Type B pancreatic cell (in vitro differentiated cells): ENCODE measurements at places on chromosomes 3 and 15. TPM values are rescaled to one million over a fixed set of nuclear protein-coding genes. Genes with fewer than 3 reads are reported as not detected.

- no peak overlapping the region for H3K4me3 ChIP-seq
- H3K4me1 ChIP-seq, result peaks cover 22% of the 10 kb centered on the region
- no peak overlapping the region for H3K27ac ChIP-seq
- no peaks in the 10 kb centered on the region for H3K27me3 ChIP-seq
- peaks cover 2% of the 10 kb centered on the region for H3K36me3 ChIP-seq
Measured at GRCh38 chr3:158728851-158729250, 3.4 kb downstream of the RARRES1 start.

DNA sequence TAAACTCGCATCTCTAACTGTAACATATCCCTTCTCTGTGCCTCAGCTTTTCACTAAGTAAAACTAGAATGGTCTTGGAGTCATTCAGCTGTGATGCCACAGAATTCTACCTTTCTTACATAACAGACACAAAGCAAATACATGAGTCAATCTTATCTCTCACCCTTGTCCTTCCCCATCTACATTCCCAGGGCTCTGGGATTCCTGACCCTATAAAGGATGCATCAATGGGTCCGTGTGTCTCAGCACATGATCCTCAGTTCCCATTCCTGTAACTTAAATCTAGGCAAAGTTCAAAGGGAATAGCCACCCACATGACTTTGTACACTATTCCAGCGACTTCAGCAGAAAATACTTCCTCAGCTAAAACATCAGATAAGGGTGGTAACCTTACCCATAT, 11.8 kb upstream of the ARL8B start:
- H3K4me3 ChIP-seq, result no peak overlapping the region
- H3K36me3 ChIP-seq, result no peaks in the 10 kb centered on the region
- no peaks in the 10 kb centered on the region for H3K4me1 ChIP-seq
- no peaks in the 10 kb centered on the region for H3K27me3 ChIP-seq

GRCh38 chr15:41978534-41978933, 6.2 kb upstream of the EHD4 start:
- H3K27ac ChIP-seq, result no peak overlapping the region
- DNase-seq, result peak; percentile 49
- H3K4me3 ChIP-seq, result no peak overlapping the region
- H3K36me3 ChIP-seq, result no peaks in the 10 kb centered on the region
- peaks cover 11% of the 10 kb centered on the region for H3K4me1 ChIP-seq

TNFAIP8L3 gene
- total RNA-seq, result 8.2 and 16.9 TPM in 2 replicates

GRCh38 chr3:22893101-22893500, 310.0 kb upstream of the UBE2E2 start:
- peaks cover 17% of the 10 kb centered on the region for H3K27me3 ChIP-seq
- DNase-seq, result no peak
- no peaks in the 10 kb centered on the region for H3K36me3 ChIP-seq
- no peak overlapping the region for H3K27ac ChIP-seq
- peaks cover 15% of the 10 kb centered on the region for H3K4me1 ChIP-seq

- no peak for DNase-seq
- peaks cover 38% of the 10 kb centered on the region for H3K4me1 ChIP-seq
- no peaks in the 10 kb centered on the region for H3K36me3 ChIP-seq
- H3K27me3 ChIP-seq, result peaks cover 9% of the 10 kb centered on the region
- H3K4me3 ChIP-seq, result no peak overlapping the region
Measured at GRCh38 chr15:74315626-74316025, 51.8 kb downstream of the CYP11A1 start.

DNA sequence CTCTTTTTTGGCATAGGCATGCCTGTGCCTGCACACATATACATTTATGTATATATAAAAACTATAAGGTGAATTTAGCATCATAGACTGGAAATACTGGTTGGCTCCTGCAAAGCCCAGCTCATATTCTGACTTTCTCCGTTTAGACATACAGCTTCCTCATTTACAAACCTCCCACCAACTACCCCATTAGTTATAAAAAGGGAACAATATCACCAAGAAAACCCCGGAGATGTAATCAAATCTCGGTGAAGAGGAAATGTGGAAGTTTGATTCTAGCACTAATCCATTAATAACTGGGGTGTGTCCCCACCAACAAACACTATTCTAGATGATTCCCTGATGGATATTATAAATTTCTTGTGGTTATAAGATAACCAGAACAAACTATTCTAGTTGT, 517.7 kb upstream of the TBL1XR1 start:
- H3K27me3 ChIP-seq, result no peaks in the 10 kb centered on the region
- peaks cover 24% of the 10 kb centered on the region for H3K4me1 ChIP-seq
- H3K27ac ChIP-seq, result no peak overlapping the region
- DNase-seq, result no peak
- no peaks in the 10 kb centered on the region for H3K36me3 ChIP-seq

- H3K27ac ChIP-seq, result peak overlapping the region; percentile 10
- H3K36me3 ChIP-seq, result no peaks in the 10 kb centered on the region
- no peak for DNase-seq
Measured at GRCh38 chr3:30342318-30343060, 263.9 kb upstream of the TGFBR2 start.

DNA sequence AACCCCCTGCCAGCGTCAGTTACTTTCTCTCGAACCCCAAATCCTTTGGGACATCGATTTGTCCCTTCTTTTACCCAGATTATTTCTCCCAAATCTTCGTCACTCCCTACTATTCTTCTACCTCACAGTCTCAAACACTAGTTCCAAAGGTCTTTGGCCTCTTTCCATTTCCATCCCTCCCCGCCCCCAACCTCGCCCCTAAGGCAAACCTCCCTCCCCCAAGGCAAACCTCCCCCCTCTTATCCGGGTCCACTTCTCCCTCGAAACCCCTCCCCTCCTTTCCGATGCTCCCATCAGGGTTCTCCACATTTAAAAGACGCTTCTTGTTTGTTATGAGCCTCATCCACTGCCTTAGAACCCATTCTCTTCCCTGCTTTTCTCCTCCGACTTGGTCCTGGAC, 583 bp downstream of the EAF1 start:
- peaks cover 30% of the 10 kb centered on the region for H3K4me1 ChIP-seq
- no peaks in the 10 kb centered on the region for H3K27me3 ChIP-seq
- no peaks in the 10 kb centered on the region for H3K36me3 ChIP-seq
- peak overlapping the region; percentile 97 for H3K27ac ChIP-seq
- DNase-seq, result no peak

GRCh38 chr3:123769356-123769743, 114.8 kb downstream of the MYLK start:
- H3K4me3 ChIP-seq, result no peak overlapping the region
- H3K27me3 ChIP-seq, result no peaks in the 10 kb centered on the region
- peaks cover 14% of the 10 kb centered on the region for H3K4me1 ChIP-seq
- H3K36me3 ChIP-seq, result no peaks in the 10 kb centered on the region

DNA sequence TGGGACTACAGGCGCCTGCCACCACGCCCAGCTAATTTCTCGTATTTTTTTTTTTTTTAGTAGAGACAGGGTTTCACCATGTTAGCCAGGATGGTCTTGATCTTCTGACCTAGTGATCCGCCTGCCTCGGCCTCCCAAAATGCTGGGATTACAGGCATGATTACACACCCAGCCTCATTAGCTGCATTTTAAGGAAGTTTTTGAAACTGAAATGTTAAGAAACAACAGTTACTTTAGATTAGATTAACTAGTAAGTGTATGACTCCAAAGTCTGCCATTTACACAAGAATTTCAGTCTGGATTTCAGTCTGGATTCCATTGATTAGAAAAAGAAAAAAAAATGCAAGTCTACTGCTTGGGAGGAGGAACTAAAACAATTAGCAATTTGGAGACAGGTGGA, 24.5 kb upstream of the VPS39 start:
- H3K4me1 ChIP-seq, result no peaks in the 10 kb centered on the region
- H3K36me3 ChIP-seq, result peaks cover 24% of the 10 kb centered on the region
- H3K27me3 ChIP-seq, result no peaks in the 10 kb centered on the region
- H3K27ac ChIP-seq, result no peak overlapping the region

- H3K4me3 ChIP-seq, result peak within 1 kb of the TSS; percentile 97
- no peaks in the 10 kb centered on the region for H3K27me3 ChIP-seq
- peak; percentile 72 for DNase-seq
- peak within 1 kb of the TSS; percentile 94 for H3K27ac ChIP-seq
- peaks cover 11% of the 10 kb centered on the region for H3K4me1 ChIP-seq
- peaks cover 11% of the 10 kb centered on the region for H3K36me3 ChIP-seq
Measured at GRCh38 chr3:132660052-132660810, at the start of gene UBA5. Gene UBA5, plus strand, starts transcription at chr3:132660329. Its CDS starts 209 bp downstream, at chr3:132660538.

GOLGA8J gene
- not detected in 2 replicates for total RNA-seq

GRCh38 chr15:88178631-88179030, 77.9 kb downstream of the NTRK3 start:
- H3K27me3 ChIP-seq, result peaks cover 14% of the 10 kb centered on the region
- H3K4me1 ChIP-seq, result no peaks in the 10 kb centered on the region
- no peaks in the 10 kb centered on the region for H3K36me3 ChIP-seq
- no peak overlapping the region for H3K27ac ChIP-seq
- H3K4me3 ChIP-seq, result no peak overlapping the region
- no peak for DNase-seq

DNA sequence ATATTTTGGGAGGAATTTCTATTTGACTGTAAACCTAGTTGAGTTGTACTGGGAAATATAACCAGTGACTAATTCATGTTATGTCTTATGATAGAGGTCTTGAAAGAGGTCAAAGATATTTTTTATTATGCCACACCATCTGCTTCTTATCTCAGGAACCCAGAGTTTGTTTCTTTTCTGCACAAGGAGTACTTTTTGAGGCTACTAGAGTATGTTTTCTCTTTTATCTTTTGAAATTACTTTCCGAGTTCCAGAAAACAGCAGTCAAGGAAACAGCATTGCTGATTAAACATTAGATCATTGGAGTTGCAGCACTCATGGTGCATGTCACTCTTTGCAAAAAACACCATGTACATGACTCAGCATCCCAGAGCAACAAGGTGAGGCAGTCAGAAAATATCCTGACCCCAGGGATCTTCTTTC, 645.8 kb upstream of the NR2F2 start:
- no peak overlapping the region for H3K4me3 ChIP-seq
- H3K27me3 ChIP-seq, result no peaks in the 10 kb centered on the region
- peaks cover 10% of the 10 kb centered on the region for H3K4me1 ChIP-seq
- no peak overlapping the region for H3K27ac ChIP-seq

DNA sequence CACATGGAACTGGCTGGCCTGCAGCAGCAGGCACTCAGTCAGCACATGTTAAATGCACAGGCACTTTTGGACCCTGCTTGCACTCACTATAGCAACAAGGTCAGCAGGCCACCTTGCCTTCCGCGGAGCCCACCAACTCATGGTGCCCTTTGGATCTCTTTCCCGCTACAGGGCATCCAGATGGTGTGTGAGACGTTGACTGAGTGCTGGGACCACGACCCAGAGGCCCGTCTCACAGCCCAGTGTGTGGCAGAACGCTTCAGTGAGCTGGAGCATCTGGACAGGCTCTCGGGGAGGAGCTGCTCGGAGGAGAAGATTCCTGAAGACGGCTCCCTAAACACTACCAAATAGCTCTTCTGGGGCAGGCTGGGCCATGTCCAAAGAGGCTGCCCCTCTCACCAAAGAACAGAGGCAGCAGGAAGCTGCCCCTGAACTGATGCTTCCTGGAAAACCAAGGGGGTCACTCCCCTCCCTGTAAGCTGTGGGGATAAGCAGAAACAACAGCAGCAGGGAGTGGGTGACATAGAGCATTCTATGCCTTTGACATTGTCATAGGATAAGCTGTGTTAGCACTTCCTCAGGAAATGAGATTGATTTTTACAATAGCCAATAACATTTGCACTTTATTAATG, 85.0 kb downstream of the TGFBR2 start:
- no peaks in the 10 kb centered on the region for H3K27me3 ChIP-seq
- H3K4me1 ChIP-seq, result peaks cover 18% of the 10 kb centered on the region
- DNase-seq, result no peak
- peaks cover 33% of the 10 kb centered on the region for H3K36me3 ChIP-seq
- no peak overlapping the region for H3K4me3 ChIP-seq

DNA sequence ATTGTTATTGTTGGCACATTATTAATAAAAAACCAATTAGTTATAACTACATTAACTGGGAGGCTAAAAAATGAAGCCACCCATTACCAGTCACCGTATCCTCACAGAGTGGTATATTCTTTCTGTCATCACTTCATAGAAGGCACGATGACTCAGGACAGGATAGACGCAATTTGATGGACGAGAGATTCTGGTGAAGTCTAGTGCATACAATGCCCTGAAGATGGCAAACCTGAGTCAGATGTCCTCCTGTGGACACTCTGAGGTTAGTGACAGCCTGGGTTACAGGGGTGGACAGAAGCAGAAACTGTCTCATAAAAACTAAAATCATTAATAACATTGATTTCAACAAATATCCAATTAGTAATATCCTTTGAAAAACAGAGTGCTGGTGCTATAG, 150.3 kb downstream of the SLC9A9 start:
- H3K4me1 ChIP-seq, result no peaks in the 10 kb centered on the region
- DNase-seq, result no peak
- no peaks in the 10 kb centered on the region for H3K27me3 ChIP-seq
- no peak overlapping the region for H3K27ac ChIP-seq

SPTBN5 gene
- 3.1 and 4.2 TPM in 2 replicates for total RNA-seq

DNA sequence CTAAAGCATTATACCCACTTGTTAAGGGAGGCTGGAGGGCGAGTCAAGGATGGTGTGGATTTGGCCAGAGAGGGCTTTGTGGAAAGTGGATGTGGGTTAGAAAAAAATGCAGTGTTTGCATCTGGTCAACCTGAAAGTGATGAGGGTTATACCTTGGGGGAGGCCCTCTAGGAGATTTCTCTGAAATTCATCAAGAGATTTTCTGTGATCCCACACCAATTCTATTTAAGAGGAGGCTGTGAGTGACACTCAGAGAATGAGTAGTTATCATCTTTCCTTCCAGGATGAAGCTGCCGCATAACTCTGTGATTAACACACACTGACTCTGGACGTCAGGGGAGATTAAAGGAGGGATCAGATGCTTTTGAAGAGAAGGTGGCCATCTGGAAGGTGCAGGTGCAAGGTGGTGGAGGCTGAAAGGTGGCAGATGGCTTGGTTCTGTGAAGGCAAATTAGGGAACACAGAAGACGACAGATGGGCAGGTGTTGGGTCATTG, 54.8 kb downstream of the ANAPC13 start:
- H3K27me3 ChIP-seq, result peaks cover 9% of the 10 kb centered on the region
- H3K36me3 ChIP-seq, result no peaks in the 10 kb centered on the region
- peaks cover 4% of the 10 kb centered on the region for H3K4me1 ChIP-seq
- no peak overlapping the region for H3K4me3 ChIP-seq
- H3K27ac ChIP-seq, result no peak overlapping the region
- no peak for DNase-seq

GABRR3 gene
- not detected in 2 replicates for total RNA-seq

MNS1 gene
- 2.9 and 9.0 TPM in 2 replicates for total RNA-seq

DNA sequence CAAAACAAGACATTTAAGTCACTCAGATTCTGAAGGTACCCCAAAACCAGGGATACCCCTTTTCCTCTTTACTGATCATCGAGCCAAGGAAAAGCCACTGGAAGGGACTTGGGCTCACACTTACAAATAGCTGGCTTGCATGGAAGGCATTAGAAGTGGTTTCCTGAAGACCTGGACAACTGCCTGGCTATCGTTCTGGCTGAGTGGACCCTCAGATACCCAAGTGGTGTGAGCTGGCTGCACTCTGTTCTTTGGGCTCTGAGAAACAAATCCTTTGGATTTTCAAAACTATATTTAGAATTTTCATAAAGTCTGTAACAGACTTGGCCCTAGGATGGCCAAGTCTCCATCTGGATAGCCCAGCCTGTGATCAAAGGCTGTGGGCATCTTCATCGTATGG, 110.1 kb upstream of the CTDSPL start:
- peaks cover 5% of the 10 kb centered on the region for H3K27me3 ChIP-seq
- peaks cover 32% of the 10 kb centered on the region for H3K36me3 ChIP-seq
- H3K4me3 ChIP-seq, result peak overlapping the region; percentile 15
- no peak overlapping the region for H3K27ac ChIP-seq
